ENCODE measurements at places on chromosomes 4 and X. TPM values are rescaled to one million over a fixed set of nuclear protein-coding genes. Genes with fewer than 3 reads are reported as not detected.
A peak's percentile ranks its signal among the peaks of the same experiment; 100 is the strongest.

DNA sequence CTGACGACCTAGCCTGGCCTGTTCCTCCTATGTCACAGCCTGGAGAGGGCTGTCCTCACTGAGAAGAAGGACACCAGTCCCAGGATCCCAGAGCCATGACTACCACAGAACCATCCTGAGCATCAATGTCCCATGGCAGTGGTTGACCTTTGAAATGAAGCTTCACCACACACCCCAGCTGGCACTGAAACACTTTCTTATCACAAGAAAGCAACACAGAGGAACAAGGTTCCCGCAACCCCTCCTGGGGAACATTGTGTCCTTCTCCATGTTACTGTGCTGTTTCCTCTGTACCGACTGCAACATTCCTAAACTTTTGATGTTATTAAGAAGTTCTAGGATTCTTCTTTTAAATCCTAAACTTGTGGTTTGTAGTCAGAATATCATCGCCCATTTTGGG is 21.2 kb upstream of the FAM156A start:
- no peak for DNase-seq

GRCh38 chrX:123513585-123514278 is 219.1 kb downstream of the THOC2 start:
- no peak for DNase-seq

GRCh38 chrX:153875391-153876111 is 10.4 kb downstream of the L1CAM start:
- DNase-seq, result peak; percentile 76

- no peak for DNase-seq
Observed at GRCh38 chrX:112678831-112679230, 907 bp downstream of the LHFPL1 start.

- no peak for DNase-seq
Observed at GRCh38 chrX:139106069-139106468, 394.6 kb upstream of the FGF13 start.

DNA sequence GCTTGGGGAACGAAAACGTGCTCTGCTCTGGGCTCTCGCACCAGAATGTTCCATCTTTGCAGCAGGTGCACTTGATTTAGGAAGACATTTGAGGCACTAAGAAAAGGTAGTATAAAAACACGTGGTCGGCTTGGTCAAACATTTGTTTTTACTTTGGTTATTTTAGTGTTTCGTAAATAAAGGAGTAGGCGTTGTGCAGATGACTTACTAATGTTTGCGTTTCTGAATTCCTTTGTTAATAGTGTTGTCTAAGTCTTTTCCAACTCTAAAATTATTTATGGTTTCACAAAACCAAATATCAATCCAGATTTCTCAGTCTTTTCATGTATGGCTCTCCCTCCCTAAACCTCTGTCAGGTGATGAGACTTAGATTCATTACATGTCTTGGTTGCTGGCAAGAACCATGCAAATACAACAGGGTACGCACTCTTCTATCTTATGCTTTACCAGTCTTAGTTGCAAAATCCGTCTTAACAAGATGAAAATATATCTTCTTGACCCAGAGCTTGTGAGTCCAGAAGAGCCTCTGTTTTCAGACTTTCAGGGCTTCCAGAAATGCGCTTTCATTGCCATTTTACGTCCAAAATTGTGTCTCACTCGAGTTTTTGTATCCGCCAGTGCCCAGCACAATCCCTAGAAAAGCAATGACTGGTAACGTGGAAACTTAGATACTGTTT is 686 bp downstream of the MTHFD2L start:
- no peak for DNase-seq

DNA sequence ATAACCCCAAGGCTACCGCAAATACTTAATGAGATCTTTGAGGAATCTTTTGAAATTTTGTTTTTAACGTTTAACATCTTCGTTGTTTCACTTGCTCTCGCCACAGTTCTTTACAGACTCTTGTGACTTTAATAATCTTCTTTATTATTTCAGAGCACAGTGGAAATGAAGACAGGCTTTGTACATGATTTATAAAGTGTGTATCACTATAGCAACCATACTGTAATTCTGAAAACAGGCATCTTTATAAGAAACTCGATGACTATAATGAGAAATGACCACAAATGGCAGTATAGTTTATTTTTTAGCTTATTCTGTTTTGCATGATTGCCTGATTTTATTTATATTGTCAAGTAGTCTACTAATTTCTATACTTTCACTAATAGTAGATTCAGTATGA is 224.4 kb upstream of the GALNTL6 start:
- DNase-seq, result no peak

SATL1 gene
- not detected for total RNA-seq

GRCh38 chr4:41143311-41144039 is 70.9 kb downstream of the APBB2 start:
- DNase-seq, result no peak

ALB gene
- 0.42 TPM for total RNA-seq

GRCh38 chr4:77344784-77345183 is 187.8 kb downstream of the CCNG2 start:
- DNase-seq, result no peak

- DNase-seq, result no peak
Observed at GRCh38 chrX:150508451-150509367, 59.7 kb upstream of the MTM1 start.

DNA sequence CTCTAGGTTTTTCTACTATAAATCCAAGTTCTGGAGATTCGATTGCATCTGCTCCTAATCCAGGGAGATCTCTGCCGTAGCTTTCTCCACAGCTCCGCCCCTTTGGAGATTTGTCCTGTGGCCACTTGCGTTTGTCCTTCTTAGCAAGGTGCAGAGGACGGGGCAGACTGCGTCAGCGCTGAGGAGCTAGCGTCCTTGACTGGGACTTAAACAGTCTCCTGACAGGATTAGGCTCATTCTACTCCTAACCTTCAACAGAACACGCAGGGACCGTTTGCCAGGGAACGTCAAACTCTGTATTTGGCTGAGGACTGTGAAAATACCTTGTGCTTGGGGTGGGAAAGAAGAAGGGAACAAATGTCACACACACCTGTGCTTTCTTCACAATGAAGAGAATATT is 38.6 kb downstream of the SORBS2 start:
- DNase-seq, result no peak

DNA sequence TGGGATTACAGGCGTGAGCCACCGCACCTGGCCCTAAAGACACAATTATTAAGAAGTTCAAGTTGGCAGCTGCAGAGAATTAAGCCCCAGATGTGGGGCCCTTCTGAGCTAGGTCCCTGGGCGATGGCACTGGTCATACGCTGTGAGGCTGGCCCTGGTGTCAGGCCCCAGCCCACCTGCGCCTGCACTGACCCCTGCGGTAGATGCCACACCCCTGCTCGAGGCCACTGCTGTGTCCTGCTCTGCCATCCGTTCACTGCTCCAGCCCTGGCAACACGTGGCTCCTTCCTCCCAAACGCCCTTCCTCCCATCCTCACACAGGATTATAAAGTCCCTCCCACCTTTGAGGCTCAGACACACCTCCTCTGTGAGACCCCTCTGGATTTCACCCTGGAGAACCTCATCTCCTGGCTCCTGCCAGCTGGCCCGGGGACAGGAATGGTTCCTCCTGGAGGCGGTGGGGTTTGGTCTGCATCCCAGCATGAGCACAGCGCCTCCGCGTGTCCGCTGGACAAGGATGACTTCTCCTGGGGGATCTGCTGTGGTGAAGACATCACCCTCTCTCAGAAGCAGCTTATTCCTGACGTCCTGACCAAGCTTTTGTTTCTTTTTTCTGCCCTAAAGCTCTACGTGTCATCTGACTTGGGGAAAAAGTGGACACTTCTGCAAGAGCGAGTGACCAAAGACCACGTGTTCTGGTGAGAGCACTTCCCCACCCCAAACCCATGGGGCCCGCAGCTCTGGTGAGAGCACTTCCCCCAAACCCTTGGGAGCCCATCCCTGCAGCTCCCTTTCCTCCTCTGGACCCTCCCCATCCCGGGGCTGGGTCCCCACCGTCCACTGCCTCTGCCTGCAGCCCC is 219.0 kb upstream of the PSAPL1 start:
- no peak for DNase-seq

DNA sequence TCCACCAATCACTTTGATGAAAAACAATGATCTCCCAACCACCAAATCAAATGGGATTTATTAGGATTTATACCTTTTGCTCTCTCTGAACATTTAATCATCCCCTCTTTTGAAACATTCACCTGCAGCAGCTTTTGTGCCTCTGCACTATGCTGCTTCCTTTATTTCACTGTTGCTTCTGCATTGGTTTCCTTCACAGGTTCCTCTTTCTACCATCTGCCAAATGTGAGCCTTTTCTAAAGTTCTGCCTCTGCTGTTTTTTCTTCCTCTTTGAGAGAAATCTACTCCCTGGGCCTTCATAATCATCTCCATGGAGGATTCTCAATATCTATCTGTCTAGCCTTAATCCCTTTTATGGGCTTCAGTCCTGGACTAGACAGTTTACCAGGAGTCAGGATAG is 24.7 kb downstream of the CUL4B start:
- no peak for DNase-seq

DNA sequence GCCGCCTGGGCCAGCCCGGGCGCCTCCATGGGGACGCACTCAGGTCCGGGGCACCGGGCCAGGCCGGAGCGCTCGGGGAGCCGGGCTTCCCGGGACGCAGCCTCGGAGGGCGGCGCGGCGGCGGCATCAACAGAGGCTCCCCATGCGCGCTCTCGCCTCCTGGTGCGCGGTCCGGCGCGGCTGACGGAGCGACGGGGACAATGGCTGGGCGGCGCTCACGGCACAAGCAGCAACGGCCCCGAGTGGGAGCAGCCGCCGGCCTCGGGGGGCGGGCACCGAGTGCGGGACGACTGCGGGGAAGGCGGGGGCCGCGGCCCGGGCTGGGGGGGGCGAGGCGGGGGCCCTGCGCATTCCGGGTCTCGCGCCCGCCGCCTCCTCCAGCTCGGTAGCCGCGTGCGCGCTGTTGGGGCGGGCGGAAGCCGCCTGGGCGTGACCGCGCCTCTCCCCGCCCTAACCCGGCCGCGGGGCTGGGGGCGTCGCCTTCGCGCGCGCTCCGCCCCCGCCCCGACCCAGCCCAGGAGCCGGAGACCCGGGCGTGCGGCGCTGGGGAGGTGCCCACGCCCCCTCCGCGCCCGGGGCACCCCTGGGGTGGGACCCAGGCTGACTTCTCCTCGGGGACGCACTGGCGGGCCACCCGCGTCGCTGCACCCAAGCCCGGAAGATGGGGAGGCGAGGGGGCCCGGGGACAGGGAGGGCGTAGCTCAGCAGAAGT is at the start of gene PRKX:
Gene PRKX (minus strand): TSS at position 425 of the 712 bp plus-strand sequence. CDS start 396 bp downstream, at position 29.
- peak; percentile 82 for DNase-seq

GRCh38 chr4:172628263-172628662 is 540.3 kb upstream of the GALNT7 start:
- no peak for DNase-seq

DNA sequence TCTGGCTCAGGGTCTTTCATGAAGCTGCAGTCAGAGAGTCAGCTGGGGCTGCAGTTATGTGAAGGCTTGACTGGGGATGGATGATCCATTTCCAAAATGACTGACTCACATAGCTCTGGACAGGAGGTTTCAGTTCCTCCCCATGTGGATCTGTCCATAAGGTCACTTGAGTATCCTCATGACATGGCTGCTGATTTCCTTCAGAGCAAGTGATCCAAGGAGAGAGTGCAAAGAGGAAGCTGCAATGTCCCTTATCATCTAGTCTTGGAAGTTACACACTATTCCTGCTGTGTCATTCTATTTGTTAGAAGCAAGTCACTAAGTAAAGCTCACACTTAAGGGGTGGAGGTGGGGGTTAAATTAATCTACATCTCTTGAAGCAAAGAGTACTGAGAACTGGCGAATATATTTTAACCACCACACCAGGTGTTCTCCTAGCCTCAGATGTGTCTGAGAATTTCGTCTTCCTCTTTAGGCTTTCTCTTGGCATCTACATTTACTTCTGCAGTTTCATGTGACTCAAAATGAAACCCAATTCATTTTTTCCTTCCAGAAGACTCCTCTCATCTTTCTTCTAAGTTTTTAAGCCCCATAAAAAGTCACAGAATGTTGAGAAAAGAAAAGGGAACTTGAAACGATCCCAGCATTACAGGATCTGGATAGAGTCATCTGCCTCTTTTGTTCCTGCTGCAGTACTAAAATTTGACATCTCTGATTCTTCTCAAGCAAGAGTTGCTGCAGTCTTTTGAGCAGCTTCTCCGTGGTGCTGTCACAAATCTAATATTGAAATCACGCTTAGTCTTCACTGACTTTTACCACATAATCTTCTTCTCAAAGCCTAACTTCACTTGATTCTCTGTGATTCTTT is 3.8 kb upstream of the GRPR start:
- DNase-seq, result no peak

AKAP4 gene
- not detected for total RNA-seq

DNA sequence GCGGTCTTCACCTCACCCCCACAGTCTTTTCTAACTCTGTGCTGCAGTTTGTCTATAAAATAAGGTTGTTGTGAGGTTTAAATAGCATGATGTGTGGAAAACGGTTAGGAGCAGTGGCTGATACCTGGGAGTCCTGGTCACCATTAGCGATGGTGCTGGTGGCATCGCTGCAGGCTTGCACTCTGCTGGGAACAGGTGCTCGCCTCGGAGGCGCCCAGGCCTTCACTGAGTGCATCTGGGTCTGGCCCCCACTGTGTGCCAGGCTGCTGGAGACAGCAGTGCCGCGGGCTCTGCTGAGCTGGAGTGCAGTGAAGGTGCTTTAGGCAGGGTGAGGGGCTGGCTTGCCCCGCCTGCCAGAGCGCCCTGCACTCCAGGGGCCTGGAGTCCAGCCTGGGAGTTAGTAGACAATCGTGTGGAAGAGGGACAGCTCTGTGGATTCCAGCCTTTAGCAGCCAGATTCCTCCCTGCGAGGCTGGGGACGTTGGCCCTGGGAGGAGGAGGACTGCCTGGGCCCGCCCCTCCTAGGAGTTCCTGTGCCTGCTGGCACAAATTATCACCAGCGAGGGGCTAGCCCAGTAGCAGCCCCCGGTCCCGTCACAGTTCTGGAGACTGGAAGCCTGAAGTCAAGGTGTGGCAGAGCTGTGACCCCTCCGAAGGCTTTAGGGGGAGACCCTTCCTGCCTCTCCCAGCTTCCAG is 7.3 kb downstream of the RGS12 start:
- no peak for DNase-seq

GRCh38 chrX:81900522-81900921 is 698.6 kb downstream of the SH3BGRL start:
- DNase-seq, result no peak

COQ2 gene
- total RNA-seq, result 19.4 TPM

FGG gene
- total RNA-seq, result not detected

ENAM gene
- total RNA-seq, result not detected

DNA sequence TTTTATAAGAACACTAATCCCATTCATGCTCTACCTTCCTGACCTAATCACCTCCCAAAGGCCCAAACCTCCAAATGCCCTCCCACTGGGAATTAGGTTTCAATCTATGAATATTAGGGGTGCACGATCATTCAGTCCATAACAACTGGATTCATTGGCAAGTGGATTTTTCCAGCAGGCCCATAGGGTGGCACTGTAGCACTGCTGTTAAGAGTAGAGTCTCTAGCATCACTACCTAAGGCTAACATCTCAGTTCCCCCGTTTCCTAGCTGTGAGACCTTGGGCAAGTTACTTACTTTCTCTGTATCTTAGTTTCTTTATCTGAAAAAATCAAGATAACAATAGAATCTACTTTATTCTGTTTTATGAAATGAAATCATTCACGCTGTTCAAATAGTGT is 315.8 kb downstream of the STIM2 start:
- DNase-seq, result no peak
